ENCODE measurements at places on chromosomes 16 and 17. TPM values are rescaled to one million over a fixed set of nuclear protein-coding genes. Genes with fewer than 3 reads are reported as not detected.

CDR2L gene
- total RNA-seq, result 23.1 TPM

KRTAP3-1 gene
- 1.3 TPM for total RNA-seq

DNA sequence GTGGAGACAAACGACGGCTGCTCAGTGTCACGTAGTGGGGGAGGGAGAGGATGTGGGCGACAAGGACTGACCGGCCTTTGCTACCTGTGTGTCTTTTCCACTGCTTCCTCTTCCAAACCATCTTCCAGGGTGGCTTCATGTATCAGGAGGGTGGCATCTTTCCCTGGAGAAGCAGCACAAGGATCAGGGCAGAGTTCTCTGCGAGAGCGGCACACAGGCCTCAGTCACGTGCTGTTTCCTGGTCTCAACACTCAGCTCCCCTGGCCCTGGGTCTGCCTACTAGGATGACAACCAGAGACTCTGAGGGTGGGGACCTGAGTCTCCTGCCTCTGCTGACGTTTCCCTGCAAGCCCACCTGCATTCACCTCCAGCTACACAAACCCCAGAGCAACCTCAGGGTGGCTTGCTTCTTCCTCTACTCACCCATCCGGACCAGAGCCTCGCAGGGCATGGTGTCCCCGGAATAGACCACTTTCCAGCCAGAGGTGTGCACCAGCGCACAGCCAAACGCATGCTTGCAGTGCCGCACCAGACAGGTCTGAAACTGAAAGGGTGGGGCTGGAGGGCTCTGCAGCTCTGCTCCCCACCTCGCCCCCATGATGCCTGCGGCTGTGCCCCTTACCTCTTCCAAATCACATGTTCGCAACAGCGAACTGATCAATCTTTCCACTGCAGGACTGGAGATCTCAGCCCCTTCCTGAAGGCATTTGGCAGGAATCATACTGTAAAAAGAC, 23.3 kb downstream of the ELAC2 start:
- no peak for DNase-seq
- H3K4me1 ChIP-seq, result no peaks in the 10 kb centered on the region
- H3K27ac ChIP-seq, result no peak overlapping the region

GRCh38 chr16:19677402-19677801, 40.6 kb downstream of the KNOP1 start:
- H3K27ac ChIP-seq, result no peak overlapping the region
- H3K27me3 ChIP-seq, result no peaks in the 10 kb centered on the region
- peaks cover 23% of the 10 kb centered on the region for H3K36me3 ChIP-seq
- peaks cover 4% of the 10 kb centered on the region for H3K4me1 ChIP-seq

GRCh38 chr17:44831371-44831770, 1.3 kb upstream of the GJC1 start:
- no peaks in the 10 kb centered on the region for H3K27me3 ChIP-seq
- no peaks in the 10 kb centered on the region for H3K36me3 ChIP-seq
- peak overlapping the region; percentile 75 for H3K4me3 ChIP-seq
- peaks cover 33% of the 10 kb centered on the region for H3K4me1 ChIP-seq
- DNase-seq, result no peak

- H3K36me3 ChIP-seq, result peaks cover 12% of the 10 kb centered on the region
- H3K4me1 ChIP-seq, result peaks cover 63% of the 10 kb centered on the region
- H3K27me3 ChIP-seq, result no peaks in the 10 kb centered on the region
Observed at GRCh38 chr17:17823433-17824118, 13.2 kb downstream of the SREBF1 start.

DNA sequence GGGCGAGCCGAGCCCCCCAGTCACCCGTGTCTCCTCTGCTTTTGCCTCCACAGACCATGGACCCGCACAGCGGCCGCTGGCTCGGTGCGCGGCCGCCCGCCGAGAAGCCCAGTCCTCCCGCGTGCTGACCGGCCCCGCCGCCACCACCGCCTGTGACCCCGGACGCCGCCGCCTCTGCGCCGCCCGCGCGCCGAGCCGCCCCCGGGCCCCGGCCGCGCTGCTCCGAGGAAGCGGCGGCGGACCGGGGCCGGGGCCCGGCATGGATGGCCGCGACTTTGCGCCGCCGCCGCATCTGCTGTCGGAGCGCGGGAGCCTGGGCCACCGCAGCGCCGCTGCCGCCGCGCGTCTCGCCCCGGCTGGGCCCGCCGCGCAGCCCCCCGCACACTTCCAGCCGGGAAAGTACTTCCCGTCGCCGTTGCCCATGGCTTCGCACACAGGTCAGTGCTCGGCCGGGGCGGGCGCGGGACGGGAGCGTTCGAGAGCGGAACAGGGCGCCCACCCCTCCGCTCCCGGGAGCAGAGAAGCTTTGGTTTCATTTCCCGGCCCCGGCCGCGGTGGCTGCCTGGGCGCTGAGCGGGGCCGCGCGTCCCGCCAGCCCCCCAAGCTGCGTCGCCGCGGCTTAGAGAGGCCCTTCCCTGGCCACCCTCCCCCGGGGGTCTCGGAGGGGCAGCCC, 4.4 kb downstream of the BAHCC1 start:
- H3K27ac ChIP-seq, result peak overlapping the region; percentile 98
- DNase-seq, result no peak
- peak overlapping the region; percentile 85 for H3K4me3 ChIP-seq
- no peaks in the 10 kb centered on the region for H3K27me3 ChIP-seq
- H3K36me3 ChIP-seq, result no peaks in the 10 kb centered on the region

All from mesothelial cell of epicardium (in vitro differentiated cells).